SJCRH30 (cell line): ENCODE measurements at places on chromosomes 7 and 10. TPM values are rescaled to one million over a fixed set of nuclear protein-coding genes. Genes with fewer than 3 reads are reported as not detected.

GRCh38 chr10:1706711-1707110, 30.6 kb downstream of the ADARB2 start:
- no peaks in the 10 kb centered on the region for H3K27me3 ChIP-seq
- H3K36me3 ChIP-seq = no peaks in the 10 kb centered on the region
- no peaks in the 10 kb centered on the region for H3K4me1 ChIP-seq
- no peak for DNase-seq

DNA sequence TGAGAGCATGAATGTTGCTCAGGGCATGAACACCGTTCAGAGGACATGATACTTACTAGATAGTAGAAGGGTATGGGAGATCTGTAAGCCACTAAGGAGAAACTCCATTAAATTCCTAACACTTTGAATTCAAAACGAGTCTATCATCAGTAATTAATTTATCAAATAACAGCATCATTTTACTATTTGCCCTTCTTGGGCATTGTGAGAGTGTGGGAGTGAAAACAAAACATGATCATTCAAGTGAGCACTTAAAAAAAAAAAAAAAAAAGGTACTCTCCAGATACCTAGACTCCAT, 20.5 kb upstream of the ASB15 start:
- H3K27ac ChIP-seq = no peak overlapping the region
- H3K4me1 ChIP-seq = no peaks in the 10 kb centered on the region
- no peak for DNase-seq
- H3K4me3 ChIP-seq = no peak overlapping the region

DNA sequence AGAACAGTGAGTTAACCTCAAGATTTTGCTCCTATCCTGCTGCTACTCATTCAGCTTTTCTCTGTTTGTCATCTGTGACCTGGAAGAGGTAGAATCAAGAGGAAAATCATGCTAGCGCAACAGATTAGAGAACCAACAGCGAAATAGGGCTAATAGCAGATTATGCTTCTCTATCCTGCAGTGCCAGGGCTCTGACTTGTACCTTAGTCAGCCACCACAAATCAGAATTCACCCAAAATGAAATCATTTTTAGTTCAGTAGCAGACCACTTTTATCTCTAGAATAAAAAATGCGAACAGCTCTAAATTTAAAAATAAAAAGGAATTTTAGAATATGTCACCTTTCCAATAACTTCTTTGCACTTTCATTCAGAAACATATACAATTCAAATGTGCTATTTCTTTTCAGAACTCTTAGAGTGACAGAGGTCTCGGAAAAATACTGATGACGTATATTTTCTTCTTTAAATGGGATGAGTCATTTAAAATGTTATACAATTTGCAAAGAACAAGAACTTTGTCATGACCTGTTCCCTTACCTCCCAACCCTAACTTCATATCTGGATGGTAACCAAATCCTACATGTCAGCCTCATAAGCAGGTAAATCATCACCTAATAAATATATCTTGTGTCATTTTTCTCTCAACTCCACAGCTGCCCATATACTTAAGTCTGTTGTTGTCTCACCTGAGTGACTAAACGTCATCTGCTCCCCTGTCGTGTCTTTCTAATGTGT, 896.4 kb downstream of the PCDH15 start:
- DNase-seq = no peak
- H3K4me3 ChIP-seq = no peak overlapping the region
- H3K27ac ChIP-seq = no peak overlapping the region
- no peaks in the 10 kb centered on the region for H3K36me3 ChIP-seq
- H3K4me1 ChIP-seq = no peaks in the 10 kb centered on the region

- no peaks in the 10 kb centered on the region for H3K36me3 ChIP-seq
- H3K4me1 ChIP-seq = peaks cover 7% of the 10 kb centered on the region
- H3K27me3 ChIP-seq = no peaks in the 10 kb centered on the region
- no peak overlapping the region for H3K27ac ChIP-seq
- no peak overlapping the region for H3K4me3 ChIP-seq
Observed at GRCh38 chr10:123379156-123379555, 225.0 kb downstream of the BUB3 start.

DNA sequence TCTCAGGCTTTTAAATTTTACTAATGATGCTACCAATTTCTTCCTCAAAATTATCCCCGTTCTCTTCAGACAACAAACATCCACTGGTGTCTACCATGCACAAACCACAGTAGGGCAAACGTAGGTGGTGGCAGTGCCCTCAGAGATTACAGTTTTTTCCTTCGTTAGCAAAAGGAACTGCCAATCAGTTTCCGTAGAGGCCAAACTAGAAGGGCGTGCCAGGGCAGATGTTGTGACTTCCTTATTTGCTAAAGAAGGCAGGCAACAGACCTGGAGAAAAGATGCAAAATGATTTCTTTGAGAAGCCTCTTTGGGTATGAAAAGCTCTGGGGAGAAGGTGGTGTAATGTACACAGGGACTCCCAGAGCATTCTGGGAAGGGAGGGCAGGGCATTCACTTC, 7.6 kb upstream of the FAM180A start:
- no peaks in the 10 kb centered on the region; the same call in 1 of the 2 replicates for H3K27me3 ChIP-seq
- H3K4me3 ChIP-seq = no peak overlapping the region
- no peak for DNase-seq
- H3K4me1 ChIP-seq = peaks cover 5% of the 10 kb centered on the region; the same call in 1 of the 2 replicates
- no peaks in the 10 kb centered on the region for H3K36me3 ChIP-seq
- H3K27ac ChIP-seq = no peak overlapping the region

DNA sequence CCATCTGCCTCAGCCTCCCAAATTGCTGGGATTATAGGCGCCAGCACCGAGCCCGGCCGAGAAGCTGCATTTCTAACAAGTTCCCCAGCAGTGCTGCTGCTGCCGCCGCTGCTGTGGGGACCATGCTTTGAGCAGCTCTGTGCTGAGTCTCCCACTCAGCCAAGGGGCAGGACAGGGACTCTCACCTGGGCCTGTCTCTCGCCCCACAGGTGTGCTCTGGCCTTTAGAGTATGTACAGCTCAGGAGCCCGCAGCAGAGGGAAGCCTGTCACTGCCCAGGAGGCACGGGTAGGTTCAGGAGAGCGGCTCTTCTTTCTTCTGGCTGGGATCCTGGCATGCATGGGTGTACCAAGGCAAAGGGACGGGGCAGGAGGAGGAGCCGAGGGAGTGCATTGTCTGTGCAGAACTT, 130.1 kb downstream of the CAMK1D start:
- no peaks in the 10 kb centered on the region for H3K27me3 ChIP-seq
- no peaks in the 10 kb centered on the region for H3K36me3 ChIP-seq
- H3K27ac ChIP-seq = no peak overlapping the region
- no peak for DNase-seq
- no peaks in the 10 kb centered on the region for H3K4me1 ChIP-seq

GRCh38 chr10:133267829-133268228, 8.8 kb downstream of the ADAM8 start:
- no peaks in the 10 kb centered on the region for H3K27me3 ChIP-seq
- no peaks in the 10 kb centered on the region for H3K36me3 ChIP-seq
- no peaks in the 10 kb centered on the region for H3K4me1 ChIP-seq
- no peak overlapping the region for H3K4me3 ChIP-seq
- no peak for DNase-seq
- no peak overlapping the region for H3K27ac ChIP-seq

Gene UTF1
- total RNA-seq = not detected in 2 replicates

Gene GIMAP2
- total RNA-seq = not detected in 2 replicates

Gene CYP3A4
- not detected in 2 replicates for total RNA-seq

Gene PPP1R17
- not detected in 2 replicates for total RNA-seq
